ENCODE measurements at places on chromosomes 12 and 14.

DNA sequence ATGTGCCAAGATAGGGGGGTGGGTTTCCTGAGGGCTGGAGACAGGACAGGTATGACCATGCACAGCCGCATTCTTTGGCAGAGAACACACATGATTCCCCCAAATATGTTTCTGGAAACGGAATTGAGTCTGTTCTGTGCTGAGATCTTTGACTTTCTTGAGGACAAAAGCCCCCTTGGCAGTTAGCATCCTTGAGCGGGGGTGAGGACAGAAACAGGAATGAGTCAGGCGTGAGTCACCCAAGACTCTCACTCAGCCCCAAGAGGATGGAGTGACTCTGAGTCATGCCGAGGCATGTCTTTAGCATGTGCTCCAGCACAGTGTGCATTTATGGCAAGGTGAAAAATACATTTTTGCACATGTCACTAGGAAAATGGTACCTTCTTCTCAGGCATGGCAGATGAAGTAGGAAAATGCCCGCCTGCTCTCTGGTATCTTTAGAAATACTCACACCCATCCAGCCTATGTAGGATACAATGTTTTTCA is 52.1 kb downstream of the DAD1 start:
- DNase-seq, result no peak

- DNase-seq, result peak; percentile 41
Measured at GRCh38 chr14:37034410-37035285, 137.8 kb downstream of the SLC25A21 start.

- no peak for DNase-seq
Measured at GRCh38 chr12:124497039-124497438, 70.4 kb downstream of the NCOR2 start.

DNA sequence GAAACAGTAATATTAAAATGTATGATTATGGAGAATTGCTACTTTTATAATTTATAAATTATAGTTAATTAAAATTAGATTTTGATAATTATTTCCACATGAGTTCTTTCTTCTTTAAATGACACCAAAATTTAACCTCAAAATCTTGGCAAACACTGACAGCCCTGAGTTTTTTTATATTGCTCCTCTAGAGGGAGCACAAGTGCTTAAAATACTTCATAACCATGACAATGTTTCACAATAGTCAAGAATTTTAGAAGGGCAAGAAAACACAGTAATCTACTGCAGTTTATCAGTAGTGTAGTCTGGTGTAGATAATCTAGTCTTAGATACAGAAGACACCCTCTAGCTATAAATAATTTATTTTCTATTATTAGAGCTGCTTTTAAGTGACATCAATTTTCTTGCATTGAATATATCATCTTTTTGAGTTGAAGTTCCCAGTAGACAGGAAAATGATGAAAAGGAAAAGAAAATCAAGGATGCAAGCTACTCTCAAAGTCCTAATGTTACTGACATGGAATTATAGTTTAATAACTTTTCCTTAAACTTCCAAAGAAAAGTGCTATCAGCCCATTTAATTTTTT is 14.3 kb upstream of the PTGER2 start:
- no peak for DNase-seq

GRCh38 chr12:57754411-57755193 is at the start of gene MARCHF9:
Gene MARCHF9, plus strand, starts transcription at chr12:57755103. Its CDS starts 426 bp downstream, at chr12:57755529.
- DNase-seq, result peak; percentile 66

GRCh38 chr14:33184587-33184986 is 245.9 kb downstream of the NPAS3 start:
- no peak for DNase-seq

Data from femur (tissue), 1 donor.